ENCODE measurements at places on chromosomes 3 and 15.

DNA sequence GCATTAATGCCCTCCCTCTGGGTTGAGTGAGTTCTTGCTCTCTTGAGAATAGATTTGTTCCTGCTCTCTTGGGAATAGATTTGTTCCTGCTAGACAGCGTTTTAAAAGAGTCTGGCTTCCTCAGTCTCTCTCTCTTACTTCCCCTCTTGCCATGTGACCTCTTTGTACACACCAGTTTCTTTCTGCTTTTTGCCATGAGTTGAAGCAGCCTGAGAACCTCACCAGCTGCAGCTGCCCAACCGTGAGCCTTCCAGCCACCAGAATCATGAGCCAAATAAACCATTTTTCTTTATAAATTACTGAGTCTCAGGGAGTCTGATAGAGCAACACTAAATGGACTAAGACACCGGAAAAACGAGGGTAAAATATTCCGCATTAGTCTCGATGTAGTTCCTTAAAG, 253.6 kb downstream of the CNTN6 start:
- no peak for DNase-seq

GRCh38 chr3:66572938-66573710, 72.3 kb upstream of the LRIG1 start:
- DNase-seq: no peak

DNA sequence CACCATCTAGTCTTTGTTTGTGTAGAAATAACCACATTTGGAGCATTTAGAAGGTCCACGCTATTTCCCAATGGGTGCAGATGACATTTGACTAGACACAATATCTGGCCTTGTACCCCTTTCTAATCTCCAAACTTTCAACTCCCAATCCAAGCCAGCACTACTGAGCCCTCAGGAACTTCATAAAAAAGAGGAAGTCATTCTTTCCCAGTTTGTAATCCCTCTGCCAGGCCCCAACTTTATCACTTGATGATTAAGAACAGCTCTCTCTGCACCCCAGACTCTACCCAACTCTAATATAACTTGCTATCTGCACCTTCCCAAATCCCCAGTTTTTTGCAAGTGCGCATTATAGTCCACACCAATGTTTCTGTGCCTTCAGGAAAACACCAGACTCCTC, 170.2 kb downstream of the KCNMB2 start:
- DNase-seq: no peak

- no peak for DNase-seq
These were observed 36.5 kb upstream of the HACD2 start for GRCh38 chr3:123621186-123621849.

DNA sequence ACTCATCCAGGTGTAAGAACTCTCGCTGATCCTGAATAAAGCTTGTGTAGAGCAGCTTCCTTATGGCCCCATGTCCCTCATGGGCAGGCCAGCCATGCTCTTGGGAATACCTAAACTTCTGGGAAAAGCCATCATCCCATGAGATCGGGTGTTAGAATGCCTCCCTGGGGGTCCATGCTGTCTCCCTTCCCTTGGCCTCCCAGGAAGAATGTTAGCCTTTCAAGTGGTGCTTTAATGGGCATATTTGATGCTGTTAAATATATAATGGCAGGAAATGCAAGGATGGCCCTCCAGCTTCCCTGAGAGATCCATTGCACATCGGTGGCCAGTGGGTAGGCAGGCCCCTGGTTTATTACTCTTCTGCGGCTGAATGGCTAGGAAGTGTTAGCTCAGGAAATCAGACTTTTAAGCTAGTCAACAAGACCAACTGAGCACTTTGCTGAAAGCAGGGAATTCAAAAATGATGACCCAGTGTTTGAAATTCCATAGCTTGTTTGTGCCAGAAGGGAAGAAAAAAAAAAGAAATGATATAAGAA, 60.5 kb upstream of the LRTM1 start:
- DNase-seq: no peak

GRCh38 chr3:101806491-101806890, 27.5 kb downstream of the NXPE3 start:
- no peak for DNase-seq

GRCh38 chr3:50574444-50574831, 5.1 kb downstream of the HEMK1 start:
- no peak for DNase-seq

DNA sequence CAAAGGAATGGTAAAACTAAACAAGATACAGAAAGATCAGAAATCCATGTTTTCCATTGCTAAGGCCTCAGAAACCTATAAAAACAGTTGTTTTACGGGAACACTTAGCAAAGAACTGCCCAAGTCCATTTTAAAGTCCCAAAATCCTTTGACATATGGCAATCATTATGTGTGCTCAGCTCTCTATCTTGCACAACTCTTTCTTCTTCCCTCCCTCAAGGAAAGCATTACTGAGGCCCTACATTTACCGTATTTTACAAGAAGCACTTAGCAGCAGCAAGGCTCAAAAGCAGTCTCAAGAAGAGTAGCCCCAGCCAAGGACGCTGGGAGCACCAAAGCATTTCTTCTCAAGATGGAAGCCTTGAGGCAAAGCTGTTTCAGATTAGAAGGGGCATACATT, 169.6 kb upstream of the LRTM1 start:
- DNase-seq: no peak

GRCh38 chr15:64521726-64522164, 61.4 kb downstream of the ZNF609 start:
- DNase-seq: no peak

DNA sequence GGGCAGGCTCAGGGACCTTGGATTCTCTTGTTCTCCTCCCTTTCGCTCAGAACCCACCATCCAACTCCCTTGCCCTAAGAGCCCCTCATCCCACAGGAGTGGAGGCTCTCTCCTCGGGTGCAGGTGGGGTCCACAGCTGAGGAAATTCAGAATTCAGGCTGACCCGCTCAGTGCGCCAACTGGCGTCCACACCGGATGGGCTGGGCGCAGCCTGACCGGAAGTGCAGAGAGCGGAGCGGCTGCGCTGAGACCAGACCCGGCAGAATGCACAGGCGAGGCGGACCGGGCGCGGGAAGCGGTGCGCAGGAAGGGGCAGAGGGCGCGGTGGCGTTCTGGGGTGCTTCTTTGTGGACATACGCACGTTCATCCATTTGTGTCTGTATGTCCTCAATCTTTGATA, 210.4 kb upstream of the NDN start:
- no peak for DNase-seq

DNA sequence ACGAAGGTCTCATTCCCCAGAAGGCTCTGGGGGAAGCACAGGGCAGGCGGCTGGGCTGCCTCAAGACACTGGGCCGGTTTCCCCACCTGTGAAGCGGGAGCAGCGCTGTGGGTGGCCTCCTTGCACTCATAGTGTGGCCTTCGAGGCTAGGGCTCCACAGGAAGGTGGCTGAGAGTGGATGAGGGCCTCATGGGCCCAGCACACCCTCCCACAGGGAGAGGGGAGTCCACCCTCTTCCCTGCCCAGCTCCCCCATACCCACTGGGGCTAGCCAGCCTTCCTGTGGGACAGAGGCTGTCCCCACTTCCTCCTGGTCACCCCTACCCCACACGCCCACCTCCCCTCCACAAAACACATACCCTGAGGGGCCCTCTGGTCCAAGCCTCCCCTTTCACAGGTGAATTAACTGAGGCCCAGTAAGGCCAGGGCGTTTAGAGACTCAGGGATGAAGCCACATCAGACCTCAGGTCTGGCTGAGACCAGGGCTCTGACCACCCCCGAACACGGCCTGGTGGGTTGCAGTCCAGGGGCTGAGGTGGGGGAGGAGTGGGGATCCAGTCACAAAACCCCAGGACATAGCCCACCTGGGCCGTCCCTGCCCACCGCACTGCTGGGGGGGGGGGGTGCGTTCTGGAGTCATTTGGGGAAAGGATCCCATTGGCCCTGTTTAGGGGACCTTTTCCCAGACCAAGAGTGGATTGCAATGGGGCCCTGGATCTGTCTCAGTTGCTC, 1.1 kb downstream of the ANPEP start:
- no peak for DNase-seq

- no peak for DNase-seq
These were observed 23.5 kb downstream of the CHSY1 start for GRCh38 chr15:101228313-101228712.

- DNase-seq: no peak
These were observed 73.0 kb upstream of the PROK2 start for GRCh38 chr3:71857956-71858355.

- DNase-seq: no peak
These were observed 411.6 kb downstream of the CADM2 start for GRCh38 chr3:85370341-85370740.

All from CD4-positive, alpha-beta T cell treated with Interleukin-6 for 4 hours (primary cell).